ENCODE measurements at places on chromosomes 7 and 10. TPM values are rescaled to one million over a fixed set of nuclear protein-coding genes. Genes with fewer than 3 reads are reported as not detected.

DNA sequence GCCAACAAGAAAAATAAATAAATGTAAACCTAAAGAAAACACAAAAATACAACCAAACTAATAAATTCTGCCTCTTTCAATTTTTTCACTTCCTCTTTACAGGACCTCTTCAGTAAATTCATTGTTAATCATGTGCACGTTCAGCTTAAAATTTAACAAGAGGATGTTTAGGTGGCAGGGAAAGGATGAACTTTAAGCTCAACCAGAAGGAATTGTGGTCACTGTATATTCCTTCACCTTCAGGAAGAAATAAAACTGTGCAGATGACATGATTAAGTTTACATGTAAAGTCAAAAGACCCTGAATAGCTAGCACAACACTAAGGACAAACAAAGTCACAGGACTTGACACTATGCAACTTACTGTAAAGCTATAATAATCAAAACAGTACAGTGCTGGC is 33.0 kb downstream of the KIF5B start:
- no peak for DNase-seq
- H3K4me1 ChIP-seq = peaks cover 6% of the 10 kb centered on the region
- peak overlapping the region; percentile 71 for H3K27ac ChIP-seq
- no peak overlapping the region for H3K4me3 ChIP-seq

Gene CLRN3
- total RNA-seq = not detected

DNA sequence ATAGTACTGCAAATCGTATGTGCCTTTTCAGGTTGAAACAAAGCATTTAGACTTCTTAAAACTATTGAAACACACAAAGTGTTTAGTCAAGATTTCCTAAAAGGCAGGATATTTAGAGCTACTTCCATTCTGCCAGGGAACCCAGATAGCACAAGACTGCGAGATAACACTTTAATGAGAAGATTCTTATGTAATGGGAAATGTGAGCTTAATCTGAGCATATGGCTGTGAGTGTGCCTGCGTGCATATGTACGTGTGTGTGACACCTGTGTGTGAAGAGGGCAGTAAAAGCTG is 14.3 kb upstream of the JCAD start:
- no peaks in the 10 kb centered on the region for H3K4me1 ChIP-seq
- H3K27ac ChIP-seq = no peak overlapping the region
- DNase-seq = no peak

Gene ADIRF
- not detected for total RNA-seq

- no peak overlapping the region for H3K4me3 ChIP-seq
- H3K27ac ChIP-seq = no peak overlapping the region
- DNase-seq = no peak
- no peaks in the 10 kb centered on the region for H3K36me3 ChIP-seq
These were observed 206.9 kb downstream of the WDR11 start for GRCh38 chr10:121058082-121058481.

- H3K4me1 ChIP-seq = no peaks in the 10 kb centered on the region
- peaks cover 9% of the 10 kb centered on the region for H3K27me3 ChIP-seq
- no peaks in the 10 kb centered on the region for H3K36me3 ChIP-seq
- DNase-seq = no peak
- H3K4me3 ChIP-seq = no peak overlapping the region
These were observed 33.6 kb downstream of the CTNNA3 start for GRCh38 chr10:67662415-67662814.

- peaks cover 6% of the 10 kb centered on the region for H3K4me1 ChIP-seq
- no peaks in the 10 kb centered on the region for H3K36me3 ChIP-seq
- H3K27ac ChIP-seq = no peak overlapping the region
- DNase-seq = no peak
These were observed 70.6 kb upstream of the ARID5B start for GRCh38 chr10:61830846-61831273.

- no peak overlapping the region for H3K4me3 ChIP-seq
- peaks cover 75% of the 10 kb centered on the region for H3K4me1 ChIP-seq
- peaks cover 23% of the 10 kb centered on the region for H3K36me3 ChIP-seq
- no peak overlapping the region for H3K27ac ChIP-seq
These were observed 12.9 kb downstream of the MTPN start for GRCh38 chr7:135964274-135964673.

DNA sequence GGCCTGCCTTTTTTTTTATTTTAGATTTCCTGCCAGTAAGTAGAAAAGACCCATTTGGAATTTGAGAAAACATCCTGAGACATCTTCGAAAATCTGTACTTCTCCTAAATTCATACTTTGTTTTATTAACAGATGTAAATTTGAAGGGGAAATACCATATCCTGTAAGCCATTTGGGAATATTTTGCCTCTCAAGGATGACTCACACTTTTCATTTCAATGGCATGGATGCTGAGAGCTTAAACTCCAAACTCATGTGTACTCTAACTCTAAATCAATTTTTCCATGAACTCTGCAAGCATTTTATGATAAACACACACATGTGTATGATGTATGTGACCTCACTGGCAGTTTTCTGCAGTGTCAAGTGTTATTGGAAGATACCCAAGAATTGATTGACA is 89.0 kb downstream of the SEMA3A start:
- no peaks in the 10 kb centered on the region for H3K36me3 ChIP-seq
- no peaks in the 10 kb centered on the region for H3K27me3 ChIP-seq
- no peaks in the 10 kb centered on the region for H3K4me1 ChIP-seq
- no peak overlapping the region for H3K27ac ChIP-seq
- DNase-seq = no peak

GRCh38 chr7:47635091-47636080 is 53.5 kb upstream of the TNS3 start:
- H3K4me3 ChIP-seq = no peak overlapping the region
- H3K27ac ChIP-seq = no peak overlapping the region
- H3K4me1 ChIP-seq = no peaks in the 10 kb centered on the region

GRCh38 chr10:90857635-90858460 is at the start of gene HTR7:
HTR7 (minus strand) TSS chr10:90858039; CDS start chr10:90857671, 368 bp downstream.
- peak; percentile 56 for DNase-seq
- no peak within 1 kb of the TSS for H3K27ac ChIP-seq
- H3K4me3 ChIP-seq = peak within 1 kb of the TSS; percentile 77
- peaks cover 13% of the 10 kb centered on the region for H3K4me1 ChIP-seq

GRCh38 chr10:93357680-93358079 is 124.5 kb downstream of the MYOF start:
- H3K27me3 ChIP-seq = peaks cover 22% of the 10 kb centered on the region
- peaks cover 7% of the 10 kb centered on the region for H3K36me3 ChIP-seq
- peak; percentile 36 for DNase-seq
- peaks cover 6% of the 10 kb centered on the region for H3K4me1 ChIP-seq
- no peak overlapping the region for H3K27ac ChIP-seq

- no peak overlapping the region for H3K4me3 ChIP-seq
- no peaks in the 10 kb centered on the region for H3K27me3 ChIP-seq
- H3K27ac ChIP-seq = peak overlapping the region; percentile 73
- DNase-seq = peak; percentile 74
- H3K4me1 ChIP-seq = peaks cover 60% of the 10 kb centered on the region
These were observed 307.4 kb upstream of the AOAH start for GRCh38 chr7:37031571-37032257.

DNA sequence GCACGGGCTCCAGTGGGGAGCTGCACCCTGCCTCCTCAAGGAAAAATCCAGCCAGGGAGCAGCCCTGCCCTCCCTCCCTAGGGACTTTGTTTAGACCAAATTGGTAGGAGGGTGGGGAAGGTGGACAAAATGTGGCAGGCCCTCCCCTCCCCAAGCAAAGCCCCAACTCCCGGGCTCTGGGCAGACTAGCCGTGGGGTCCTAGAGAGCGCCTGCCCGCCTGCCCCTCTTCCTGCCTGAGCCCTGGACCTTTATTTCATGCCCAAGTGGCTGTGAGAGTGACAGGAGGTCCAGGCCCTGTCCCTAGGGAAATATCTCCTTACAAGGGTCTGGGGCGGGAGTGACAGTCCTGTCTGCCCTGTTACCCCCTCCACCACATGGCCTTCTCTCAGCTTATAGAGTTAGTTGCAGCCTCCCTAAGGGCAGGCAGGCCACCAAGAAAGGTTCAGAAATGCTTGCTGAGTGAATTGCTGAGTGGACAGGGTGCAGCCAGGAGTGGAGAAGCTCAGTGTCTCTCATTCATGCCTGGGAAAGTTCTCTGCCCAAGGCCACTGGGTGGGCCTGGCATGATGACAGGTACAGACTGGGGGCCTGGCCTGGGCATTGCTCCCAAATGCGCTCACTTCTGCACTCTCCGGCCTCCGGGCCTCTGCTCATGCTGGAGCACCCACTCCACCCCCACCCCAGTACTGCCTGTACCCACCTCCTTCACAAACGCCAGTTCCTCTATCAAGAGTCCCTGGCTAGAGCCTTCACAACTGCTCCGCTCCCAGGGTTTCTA is 25.2 kb downstream of the DNAJB12 start:
- peaks cover 77% of the 10 kb centered on the region for H3K4me1 ChIP-seq
- peaks cover 30% of the 10 kb centered on the region for H3K36me3 ChIP-seq
- H3K4me3 ChIP-seq = peak overlapping the region; percentile 89
- H3K27ac ChIP-seq = peak overlapping the region; percentile 97
- DNase-seq = peak; percentile 45
- H3K27me3 ChIP-seq = peaks cover 2% of the 10 kb centered on the region

DNA sequence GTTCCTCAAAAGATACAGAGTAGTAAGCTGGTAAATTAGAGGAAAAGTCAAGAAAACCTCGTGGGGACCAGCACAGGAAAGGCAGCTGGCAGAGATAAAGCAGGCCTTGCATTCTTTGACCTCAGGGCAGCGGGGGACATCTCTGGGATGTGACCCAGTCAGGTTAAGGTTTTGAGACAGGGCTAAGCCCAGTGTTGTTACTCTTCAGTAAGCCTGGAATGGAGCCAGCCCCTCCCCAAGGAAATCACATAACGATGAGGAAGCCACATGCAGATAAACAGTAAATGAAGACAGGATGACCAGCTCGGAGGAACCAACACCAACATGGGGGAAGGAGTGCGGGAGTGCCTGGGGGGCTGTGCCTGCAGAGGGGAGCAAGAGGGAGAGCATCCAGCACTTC is 99.6 kb downstream of the JAZF1 start:
- H3K27ac ChIP-seq = no peak overlapping the region
- no peaks in the 10 kb centered on the region for H3K36me3 ChIP-seq
- no peak for DNase-seq
- H3K4me3 ChIP-seq = no peak overlapping the region
- no peaks in the 10 kb centered on the region for H3K27me3 ChIP-seq

Gene SLC26A3
- total RNA-seq = not detected

DNA sequence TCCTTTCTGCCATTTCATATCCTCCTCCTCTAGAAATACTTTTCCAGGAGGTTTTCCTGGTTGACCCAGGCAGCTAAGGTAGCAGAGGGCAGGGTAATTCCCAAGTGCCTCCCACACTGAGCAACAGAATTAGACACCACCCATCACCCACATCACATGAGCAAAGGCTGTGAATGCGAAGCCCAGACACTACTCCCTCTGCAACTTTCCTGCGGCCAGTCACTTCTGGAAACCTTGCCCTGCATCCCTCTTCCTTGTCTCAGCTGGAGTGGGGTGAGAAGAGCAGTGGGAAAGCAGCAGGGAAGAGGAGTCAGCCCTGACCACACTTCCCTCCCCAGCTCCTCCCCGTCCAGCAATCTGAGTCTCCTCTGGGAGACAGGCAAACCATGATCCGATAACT is 15.2 kb downstream of the TMEM176B start:
- H3K27me3 ChIP-seq = peaks cover 9% of the 10 kb centered on the region
- H3K27ac ChIP-seq = no peak overlapping the region
- H3K4me3 ChIP-seq = no peak overlapping the region

- no peak overlapping the region for H3K27ac ChIP-seq
- H3K36me3 ChIP-seq = no peaks in the 10 kb centered on the region
- H3K4me1 ChIP-seq = no peaks in the 10 kb centered on the region
- no peaks in the 10 kb centered on the region for H3K27me3 ChIP-seq
These were observed 157.5 kb downstream of the PRKG1 start for GRCh38 chr10:51231754-51232153.

- no peaks in the 10 kb centered on the region for H3K27me3 ChIP-seq
- H3K27ac ChIP-seq = no peak overlapping the region
- H3K36me3 ChIP-seq = peaks cover 13% of the 10 kb centered on the region
- H3K4me1 ChIP-seq = peaks cover 26% of the 10 kb centered on the region
- DNase-seq = no peak
- no peak overlapping the region for H3K4me3 ChIP-seq
These were observed 39.0 kb downstream of the TNRC18 start for GRCh38 chr7:5384618-5385017.

Gene CNNM1
- total RNA-seq = 0.83 TPM

Gene TAC1
- total RNA-seq = not detected

GRCh38 chr10:68121852-68122251 is 12.6 kb downstream of the MYPN start:
- no peaks in the 10 kb centered on the region for H3K36me3 ChIP-seq
- no peaks in the 10 kb centered on the region for H3K4me1 ChIP-seq
- no peak overlapping the region for H3K27ac ChIP-seq
- DNase-seq = no peak
- no peak overlapping the region for H3K4me3 ChIP-seq
- no peaks in the 10 kb centered on the region for H3K27me3 ChIP-seq

DNA sequence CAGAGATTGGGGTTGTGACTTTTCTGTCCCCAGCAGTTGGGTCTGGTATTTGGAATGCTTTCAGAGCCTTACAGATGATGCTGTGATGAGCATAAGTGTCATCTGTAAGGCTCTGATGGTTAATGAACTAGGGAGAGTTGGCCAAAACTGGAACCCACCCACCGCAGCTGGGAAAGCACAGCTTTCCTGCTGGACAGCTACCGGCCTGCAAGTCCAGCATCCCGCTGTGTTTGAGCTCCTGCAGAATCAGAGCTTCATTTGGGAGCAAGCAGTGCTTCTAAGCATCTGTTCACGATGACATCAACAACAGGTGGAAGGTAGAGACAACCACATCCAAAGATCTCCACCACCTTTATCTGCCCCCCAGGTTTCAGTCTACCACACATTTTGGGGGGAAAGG is 11.7 kb downstream of the UCN3 start:
- H3K36me3 ChIP-seq = no peaks in the 10 kb centered on the region
- H3K27me3 ChIP-seq = peaks cover 2% of the 10 kb centered on the region
- H3K27ac ChIP-seq = no peak overlapping the region
- no peaks in the 10 kb centered on the region for H3K4me1 ChIP-seq
- no peak for DNase-seq

DNA sequence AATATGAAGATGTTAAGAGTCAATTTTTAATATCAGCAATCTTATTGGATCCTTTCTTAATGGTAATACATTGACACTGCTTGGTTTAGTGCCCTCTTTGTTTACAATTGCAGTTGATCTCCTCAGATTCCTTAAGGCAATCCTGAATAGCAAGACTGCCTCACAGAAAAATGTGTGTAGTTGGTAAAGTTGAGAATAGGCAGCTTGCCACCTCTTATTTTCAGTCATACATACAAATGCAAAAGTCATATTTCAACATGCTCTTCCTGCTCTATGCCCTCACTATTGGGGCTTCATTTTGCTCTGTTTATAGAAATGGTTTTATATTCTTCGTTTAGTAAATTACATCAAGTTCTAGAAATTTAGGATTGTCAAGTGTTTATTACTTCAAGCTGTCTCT is 661.1 kb upstream of the ANKRD30A start:
- no peaks in the 10 kb centered on the region for H3K4me1 ChIP-seq
- no peaks in the 10 kb centered on the region for H3K27me3 ChIP-seq
- no peak overlapping the region for H3K4me3 ChIP-seq
- DNase-seq = no peak

Gene IDI2
- total RNA-seq = not detected

- H3K4me1 ChIP-seq = no peaks in the 10 kb centered on the region
- no peak overlapping the region for H3K27ac ChIP-seq
- H3K36me3 ChIP-seq = no peaks in the 10 kb centered on the region
- H3K4me3 ChIP-seq = no peak overlapping the region
- H3K27me3 ChIP-seq = no peaks in the 10 kb centered on the region
These were observed 676.3 kb upstream of the STEAP1 start for GRCh38 chr7:89477991-89478390.
